ENCODE measurements at places on chromosomes 12 and 14. TPM values are rescaled to one million over a fixed set of nuclear protein-coding genes. Genes with fewer than 3 reads are reported as not detected.
A peak's percentile ranks its signal among the peaks of the same experiment; 100 is the strongest.

GRCh38 chr12:45785315-45785714 is 55.8 kb downstream of the ARID2 start:
- no peak for DNase-seq

DNA sequence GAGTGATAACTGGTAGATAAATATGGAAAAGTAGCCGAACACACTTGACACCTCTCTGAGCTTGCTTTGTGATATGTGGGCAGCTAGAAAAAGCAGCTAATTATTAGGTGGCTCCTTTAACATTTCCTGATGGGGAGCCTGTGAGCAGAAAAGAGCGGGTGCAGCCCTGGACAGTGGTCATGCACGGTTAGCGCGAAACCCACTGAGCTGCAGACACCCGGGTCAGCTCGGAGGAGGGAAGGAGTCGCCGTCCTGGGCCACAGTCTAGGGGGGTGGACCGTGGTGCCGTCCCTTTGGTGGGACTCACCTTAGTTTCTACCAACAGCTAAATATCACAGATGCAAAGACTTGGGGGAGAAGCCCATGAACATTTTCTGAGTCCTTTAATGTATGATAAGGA is 6.6 kb downstream of the COA8 start:
- DNase-seq = no peak

DNA sequence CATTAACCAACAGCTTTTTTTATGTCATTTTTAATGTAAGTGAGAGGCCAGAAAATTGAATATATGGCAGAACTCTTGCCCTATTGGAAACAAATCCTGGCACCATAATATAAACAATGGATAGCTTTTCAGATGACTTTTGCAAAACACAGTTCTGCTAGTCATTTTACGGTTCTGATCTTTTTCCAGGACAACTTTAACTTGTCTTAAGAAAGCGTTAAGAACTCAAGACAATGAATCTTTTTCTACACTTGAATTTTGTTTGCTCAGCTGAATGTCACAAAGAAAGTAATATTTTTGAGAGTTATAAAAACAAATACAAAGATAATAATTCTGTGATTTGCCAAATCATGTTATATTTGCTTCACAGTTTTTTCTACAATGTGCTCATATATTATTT is 13.2 kb downstream of the KERA start:
- peak; percentile 14 for DNase-seq

DNA sequence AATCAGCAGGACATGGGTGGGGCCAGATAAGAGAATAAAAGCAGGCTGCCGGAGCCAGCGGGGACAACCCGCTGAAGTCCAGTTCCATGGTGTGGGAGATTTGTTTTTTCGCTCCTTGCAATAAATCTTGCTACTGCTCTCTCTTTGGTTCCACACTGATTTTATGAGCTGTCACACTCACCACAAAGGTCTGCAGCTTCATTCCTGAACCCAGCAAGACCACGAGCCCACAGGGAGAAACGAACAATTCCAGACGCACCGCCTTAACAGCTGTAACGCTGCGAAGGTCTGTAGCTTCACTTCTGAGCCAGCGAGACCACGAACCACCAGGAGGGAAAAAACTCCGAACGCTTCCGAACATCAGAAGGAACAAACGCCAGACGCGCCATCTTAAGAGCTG is 2.8 kb upstream of the CNIH1 start:
- DNase-seq = peak; percentile 47

- no peak for DNase-seq
Measured at GRCh38 chr12:60042835-60043234, 447.0 kb downstream of the SLC16A7 start.

DNA sequence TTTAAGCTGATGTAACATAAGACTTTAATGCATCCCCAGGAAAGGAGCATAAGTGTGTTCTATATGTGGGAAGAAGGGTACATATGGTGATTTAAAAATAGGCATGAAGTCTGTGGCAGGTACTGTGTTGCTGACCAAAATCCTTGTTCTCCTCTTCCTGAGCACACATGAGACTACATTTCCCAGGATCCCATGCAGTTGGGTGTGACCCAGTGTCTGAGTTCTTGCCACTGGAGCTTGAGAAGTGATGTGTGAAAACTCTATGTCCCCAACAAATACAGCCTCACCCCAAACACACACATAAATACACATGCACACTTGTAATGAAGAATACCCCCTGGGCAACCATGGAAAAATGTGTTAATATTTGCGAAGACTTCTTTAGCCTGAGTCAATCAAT is 8.5 kb upstream of the SMIM10L1 start:
- DNase-seq = no peak

- DNase-seq = no peak
Measured at GRCh38 chr12:4366090-4366489, 13.4 kb downstream of the FGF23 start.

DNA sequence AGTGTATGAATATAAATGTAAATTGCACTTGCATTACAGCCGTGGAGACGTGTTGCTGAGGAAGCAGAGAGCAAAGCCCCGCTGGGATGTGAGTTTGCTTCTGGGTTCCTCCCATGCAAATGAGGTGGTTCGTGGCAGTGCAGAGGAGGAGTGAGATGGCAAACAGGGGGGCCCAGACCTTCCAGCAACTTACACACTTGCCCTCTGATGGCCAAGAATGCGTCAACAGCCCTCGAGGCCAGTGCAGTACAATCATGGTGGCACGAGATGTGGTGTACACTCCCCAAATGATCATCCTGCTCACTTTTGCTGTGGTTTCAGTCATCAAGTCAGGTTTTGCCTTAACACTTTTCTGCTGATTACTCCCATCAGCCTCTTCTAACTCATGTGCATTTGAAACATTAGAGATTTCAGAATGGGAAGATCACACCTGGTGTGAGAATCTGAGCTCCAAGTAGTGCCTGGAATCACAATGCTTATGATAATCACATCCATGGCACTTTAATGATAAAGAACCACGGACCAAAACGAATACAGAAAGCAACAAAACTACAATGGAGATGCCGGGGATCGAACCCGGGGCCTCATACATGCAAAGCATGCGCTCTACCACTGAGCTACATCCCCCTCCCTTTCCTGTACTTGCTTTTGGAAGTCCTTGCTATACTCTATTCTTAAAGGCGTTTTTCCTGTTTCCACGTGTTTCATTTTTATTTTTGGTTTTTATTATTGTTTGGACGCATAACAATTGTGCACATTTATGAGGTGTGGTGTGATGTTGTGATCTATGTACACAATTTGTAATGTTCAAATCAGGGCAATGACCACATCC is 7.0 kb upstream of the UBC start:
- no peak for DNase-seq

DNA sequence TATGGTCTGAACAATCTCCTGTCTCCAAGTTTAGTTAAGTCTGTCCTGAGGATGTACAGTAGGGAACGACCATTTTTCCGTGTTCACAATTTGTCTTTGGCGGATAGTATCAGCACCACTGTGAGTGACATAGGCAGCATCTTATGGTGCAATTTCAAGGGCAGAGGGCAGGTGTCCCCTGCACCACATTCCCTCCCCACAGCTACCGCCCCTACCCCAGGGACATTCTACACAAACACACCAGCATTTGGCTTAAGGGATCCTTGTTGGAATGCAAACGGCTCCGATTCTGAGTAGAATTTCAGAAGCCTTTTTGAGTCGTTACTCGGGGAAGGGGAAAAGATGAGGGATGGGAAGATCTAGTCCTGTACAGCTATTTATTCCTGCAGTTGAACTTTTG is 25.1 kb upstream of the DICER1 start:
- DNase-seq = no peak

DNA sequence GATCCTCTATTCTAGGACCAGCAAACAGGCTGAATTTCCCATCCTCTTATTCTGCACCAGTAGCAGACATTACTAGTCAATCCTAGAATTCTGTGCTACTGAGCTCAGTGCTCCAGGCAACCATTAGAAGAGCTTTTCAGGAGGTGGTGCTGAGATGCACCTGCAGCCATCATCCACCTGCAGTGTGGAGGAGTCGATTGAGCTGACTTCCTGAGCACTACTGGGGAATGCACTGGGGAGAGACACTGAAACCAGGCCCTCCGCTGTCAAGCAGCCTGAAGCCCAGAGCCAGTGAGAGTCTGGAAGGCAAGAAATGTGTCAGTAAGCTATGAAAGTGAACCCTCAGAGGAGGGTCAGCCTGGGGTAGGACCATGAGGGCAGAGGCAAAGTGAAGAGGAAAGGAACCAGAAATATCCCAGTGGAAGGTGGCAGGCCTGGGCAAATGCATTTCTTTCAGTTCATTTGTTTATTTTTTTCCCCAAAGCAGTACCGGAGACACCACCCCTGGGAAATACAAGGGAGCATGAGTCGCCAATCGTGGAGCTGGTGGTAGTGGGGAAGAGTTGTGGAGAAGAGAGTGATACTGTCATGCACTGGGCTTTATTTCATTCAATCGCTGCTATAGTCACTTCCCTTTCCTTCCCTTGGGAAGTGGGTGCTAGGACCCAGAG is 23.0 kb upstream of the SERPINA4 start:
- DNase-seq = no peak

GRCh38 chr12:124842073-124842749 is 21.5 kb downstream of the SCARB1 start:
- DNase-seq = no peak

- DNase-seq = no peak
Measured at GRCh38 chr12:1429980-1430379, 164.4 kb downstream of the FBXL14 start.

GRCh38 chr12:92107094-92107493 is 38.6 kb downstream of the BTG1 start:
- no peak for DNase-seq

Gene LRCOL1
- polyA plus RNA-seq = 5.0 TPM

Gene SERPINA5
- 12.8 TPM for polyA plus RNA-seq

Gene HOXC6
- 32.8 TPM for polyA plus RNA-seq

Gene DBX2
- 0.11 TPM for polyA plus RNA-seq

Gene MUCL1
- polyA plus RNA-seq = not detected

All from left renal pelvis (tissue), 4 donors.